Activated T-helper 1 cell treated with Interleukin-2 at 50 U/mL for 16 hours (primary cell): ENCODE measurements at places on chromosomes 12 and 14.

DNA sequence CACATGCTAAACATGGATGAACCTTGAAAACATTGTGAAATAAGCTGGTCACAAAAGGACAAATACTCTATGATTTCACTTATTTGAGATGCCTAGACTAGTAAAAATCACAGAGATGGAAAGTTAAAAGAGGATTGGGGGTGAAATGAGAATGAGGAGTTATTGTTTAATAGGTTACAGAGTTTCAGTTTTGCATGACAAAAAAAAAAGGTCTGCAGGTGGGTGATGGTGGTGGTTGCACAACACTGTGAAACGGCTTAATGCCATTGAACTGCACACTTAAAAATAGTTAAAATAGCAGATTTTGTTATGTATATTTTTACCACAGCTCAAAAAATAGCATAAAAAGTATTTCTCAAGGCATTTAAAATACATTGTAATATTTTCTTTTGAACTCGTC is 151.9 kb upstream of the NRXN3 start:
- no peak for DNase-seq

- no peak for DNase-seq
These were observed 392.5 kb upstream of the RGS6 start for GRCh38 chr14:71539650-71540285.

DNA sequence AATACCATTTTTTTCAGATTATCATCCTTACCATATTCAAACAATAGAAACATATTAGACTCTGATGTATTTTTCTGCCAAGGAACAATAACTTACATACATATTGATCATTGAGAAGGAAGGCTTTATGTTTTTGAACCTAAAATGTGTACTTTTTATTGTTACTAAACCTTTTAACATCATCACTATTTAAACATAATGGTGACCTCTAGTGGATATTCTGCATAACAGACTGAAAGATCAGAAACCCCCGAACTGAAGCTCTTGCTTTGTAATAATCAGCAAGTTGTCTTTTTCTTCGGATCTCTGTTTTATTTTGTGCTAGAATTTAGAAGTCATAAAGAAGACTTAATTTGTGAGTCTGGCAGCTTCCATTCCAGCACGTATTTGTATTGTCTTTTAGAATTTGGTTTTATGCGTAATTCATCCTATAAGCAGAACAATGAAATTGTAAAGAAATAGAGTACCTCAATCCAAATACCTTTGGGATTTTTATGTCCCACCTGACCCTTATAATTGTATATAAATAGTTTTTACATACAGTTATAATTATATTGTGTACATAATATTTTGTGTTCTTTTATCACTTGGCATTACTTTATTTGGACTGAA is 125.9 kb upstream of the ATF1 start:
- DNase-seq = no peak

- DNase-seq = no peak
These were observed 218.1 kb downstream of the RMST start for GRCh38 chr12:97680751-97681150.

DNA sequence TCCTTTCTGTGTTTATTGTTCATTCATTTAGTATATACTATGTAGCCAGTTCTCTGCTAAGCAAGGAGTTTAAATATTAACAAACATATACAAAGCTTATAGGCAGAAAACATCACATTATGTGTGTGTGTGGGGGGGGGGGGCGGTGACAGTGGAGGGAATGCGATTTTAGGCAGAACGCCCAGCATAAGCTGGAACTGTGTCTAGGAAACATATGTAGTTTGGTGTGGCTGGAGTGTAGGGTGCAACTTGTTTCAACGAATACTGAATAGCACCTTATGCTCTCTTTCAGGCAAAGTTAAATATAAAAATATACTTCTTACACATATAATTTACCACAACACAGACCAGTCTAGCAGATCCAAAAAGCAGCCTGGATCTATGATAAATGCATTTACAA is 980.6 kb downstream of the SLC6A15 start:
- DNase-seq = no peak

DNA sequence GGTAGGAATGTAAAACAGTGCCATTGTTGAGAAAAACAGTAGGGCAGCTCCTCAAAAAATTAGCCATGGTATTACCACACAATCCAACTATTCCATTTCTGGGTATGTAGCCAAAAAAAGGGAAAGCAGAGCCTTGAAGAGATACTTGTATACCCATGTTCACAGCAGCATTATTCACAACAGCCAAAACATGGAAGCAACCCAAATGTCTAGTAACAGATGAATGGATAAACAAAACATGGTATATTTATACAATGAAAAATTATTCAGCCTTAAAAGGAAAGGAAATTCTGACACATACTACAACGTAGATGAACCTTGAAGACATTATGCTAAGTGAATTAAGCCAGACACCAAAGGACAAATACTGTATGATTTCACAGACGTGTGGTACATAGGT is 67.6 kb upstream of the GNG2 start:
- no peak for DNase-seq

- DNase-seq = no peak
These were observed 35.0 kb downstream of the TMTC2 start for GRCh38 chr12:82721726-82722125.

GRCh38 chr14:68528040-68528687 is 264.7 kb downstream of the ZFP36L1 start:
- no peak for DNase-seq

DNA sequence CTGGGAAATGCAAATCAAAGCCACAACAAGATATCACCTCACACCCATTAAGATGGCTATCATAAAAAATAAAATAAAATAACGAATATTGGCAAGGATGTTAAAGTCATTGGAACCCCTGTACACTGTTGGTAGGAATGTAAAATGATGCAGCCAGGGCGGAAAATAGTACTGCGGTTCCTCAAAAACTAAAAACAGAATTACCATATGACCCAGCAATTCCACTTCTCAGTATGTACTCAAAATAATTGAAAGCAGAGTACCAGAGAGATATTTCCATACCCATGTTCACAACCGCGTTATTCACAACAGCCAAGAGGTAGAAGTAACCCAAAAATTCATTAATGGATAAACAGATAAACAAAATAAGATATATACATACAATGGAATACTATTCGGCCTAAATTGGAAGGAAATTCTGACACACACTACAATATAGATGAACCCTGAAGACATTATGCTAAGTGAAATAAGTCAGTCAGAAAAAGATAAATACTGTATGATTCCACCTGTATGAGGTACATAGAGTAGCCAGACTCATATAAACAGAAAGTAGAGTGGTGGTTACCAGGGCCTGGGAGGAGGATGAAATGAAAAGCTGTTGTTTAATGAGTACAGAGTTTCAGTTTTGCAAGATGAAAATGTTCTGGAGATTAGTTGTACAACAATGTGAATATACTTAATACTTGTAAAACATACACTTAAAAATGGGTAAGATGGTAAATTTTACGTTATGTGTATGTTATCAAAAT is 84.6 kb downstream of the TXNDC16 start:
- no peak for DNase-seq

DNA sequence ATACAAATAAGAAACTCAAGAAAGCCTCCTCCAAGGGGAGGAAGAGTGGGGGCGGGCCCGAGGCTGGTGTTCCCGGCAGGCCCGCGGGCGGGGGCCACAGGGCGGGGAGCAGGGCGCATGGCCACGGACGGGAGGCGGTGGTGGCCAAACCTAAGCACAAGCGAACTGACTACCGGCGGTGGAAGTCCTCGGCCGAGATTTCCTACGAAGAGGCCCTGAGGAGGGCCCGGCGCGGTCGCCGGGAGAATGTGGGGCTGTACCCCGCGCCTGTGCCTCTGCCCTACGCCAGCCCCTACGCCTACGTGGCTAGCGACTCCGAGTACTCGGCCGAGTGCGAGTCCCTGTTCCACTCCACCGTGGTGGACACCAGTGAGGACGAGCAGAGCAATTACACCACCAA is 8.7 kb downstream of the DACT1 start:
- DNase-seq = no peak

- no peak for DNase-seq
These were observed 473.1 kb downstream of the ATP23 start for GRCh38 chr12:58414398-58414871.

GRCh38 chr14:89801136-89801535 is 153.4 kb downstream of the EFCAB11 start:
- no peak for DNase-seq

GRCh38 chr12:2359725-2360629 is 307.2 kb downstream of the CACNA1C start:
- no peak for DNase-seq
